ENCODE measurements at places on chromosomes 16 and 17.

DNA sequence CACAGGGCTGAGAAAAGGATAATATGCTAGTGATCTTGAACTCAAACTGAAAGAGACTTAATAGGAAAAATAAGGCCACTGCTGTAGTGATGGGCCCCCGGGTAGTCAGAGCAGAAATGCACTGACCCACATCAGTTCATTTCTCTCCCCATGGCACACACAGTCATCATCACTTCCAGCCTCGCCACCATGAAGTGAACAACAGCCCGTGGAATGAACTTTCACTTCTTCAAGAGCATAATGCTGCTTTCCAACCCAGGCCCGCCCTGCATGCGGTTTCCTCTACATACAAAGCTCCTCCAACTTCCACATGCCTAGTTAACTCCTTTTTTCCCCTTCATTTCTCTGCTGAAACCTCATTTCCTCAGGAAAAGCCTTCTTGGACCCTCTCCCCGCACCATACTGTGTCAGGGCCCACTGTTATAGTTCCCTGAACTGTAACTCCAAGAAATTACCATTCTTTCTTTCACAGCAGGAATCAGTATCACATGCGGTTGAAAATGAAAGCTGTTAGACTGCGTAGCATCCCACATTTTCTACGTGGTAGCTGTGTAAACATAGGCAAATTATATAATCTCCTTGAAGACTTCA, 65.8 kb upstream of the SMIM36 start:
- no peak for DNase-seq

DNA sequence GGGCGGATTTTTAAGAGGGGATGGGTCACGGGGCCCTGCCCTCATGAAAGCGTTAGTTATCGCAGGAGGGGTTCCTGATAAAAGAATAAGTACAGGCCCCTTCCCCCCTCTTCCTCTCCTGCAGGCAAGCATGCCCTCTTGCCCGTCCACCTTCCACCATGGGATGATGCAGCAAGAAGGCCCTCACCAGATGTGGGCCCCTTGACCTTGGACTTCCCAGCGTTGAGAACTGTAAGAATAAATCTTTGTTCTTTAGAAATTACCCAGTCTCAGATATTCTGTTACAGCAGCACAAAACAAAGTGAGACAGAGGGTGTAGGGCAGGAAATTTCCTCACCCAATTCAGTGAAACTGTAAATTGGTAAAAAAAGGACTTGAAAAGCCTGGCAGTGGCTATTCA, 27.8 kb upstream of the LCMT1 start:
- no peak for DNase-seq

DNA sequence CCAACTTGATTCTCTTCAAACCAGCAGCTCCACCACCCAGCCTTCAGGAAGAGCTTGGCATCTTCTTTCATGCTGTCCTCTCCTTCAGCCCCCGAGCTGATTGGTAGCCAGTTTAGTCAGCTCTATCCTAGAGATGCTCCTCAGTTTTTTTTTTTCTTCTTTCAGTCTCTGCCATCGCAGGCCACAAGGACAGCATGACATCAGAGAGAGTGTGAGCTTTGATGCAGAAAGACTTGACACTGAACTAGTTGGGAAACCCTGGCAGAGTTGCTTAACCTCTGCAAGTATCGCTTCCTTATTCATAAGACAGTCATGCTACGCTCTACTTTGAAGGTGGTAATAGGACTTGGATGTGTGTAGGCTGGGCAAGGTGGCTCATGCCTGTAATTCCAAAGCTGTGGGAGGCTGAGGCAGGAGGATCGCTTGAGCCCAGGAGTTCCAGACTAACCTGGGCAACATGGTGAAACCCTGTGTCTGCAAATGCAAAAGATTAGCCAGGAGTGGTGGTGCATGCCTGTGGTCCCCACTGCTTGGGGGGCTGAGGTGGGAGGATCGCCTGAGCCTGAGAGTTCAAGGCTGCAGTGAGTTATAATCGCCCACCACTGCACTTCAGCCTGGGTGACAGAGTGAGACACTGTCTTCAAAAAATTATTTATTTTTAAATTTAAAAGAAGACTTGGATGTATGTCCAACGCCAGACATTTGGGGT, 2.6 kb downstream of the CD300LB start:
- DNase-seq, result no peak

DNA sequence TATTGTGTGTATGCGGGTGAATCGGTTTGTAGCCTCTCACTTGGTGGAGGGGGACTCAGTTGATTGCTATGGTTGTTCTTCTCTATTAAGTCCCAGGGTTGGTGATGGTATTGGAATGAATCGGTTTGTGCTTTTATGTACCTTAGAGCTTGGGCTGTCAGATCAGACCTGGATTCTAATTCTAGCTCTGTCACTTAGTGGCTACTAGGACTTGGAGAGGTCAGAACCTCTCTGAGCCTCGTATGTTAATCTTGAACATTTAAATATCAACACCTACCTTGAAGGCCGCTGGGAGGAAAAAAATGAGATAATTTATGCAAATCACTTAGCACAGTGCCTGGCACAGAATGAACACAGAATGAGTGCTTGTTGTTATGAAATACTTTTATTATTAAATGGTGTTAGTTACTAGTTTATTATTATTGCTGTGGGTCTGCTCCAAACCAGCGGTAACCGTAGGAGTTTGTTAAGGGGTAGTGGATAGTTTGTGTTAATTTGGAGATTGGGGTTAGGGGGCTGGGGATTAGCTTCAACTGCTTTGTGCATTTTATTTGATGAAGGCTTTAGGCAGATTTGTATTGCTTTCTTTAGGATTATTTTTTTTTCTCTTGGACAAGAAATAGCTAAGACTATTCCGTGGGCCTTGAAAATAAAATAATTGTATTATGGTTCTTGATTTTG, 3.5 kb downstream of the KDM6B start:
- DNase-seq, result no peak

DNA sequence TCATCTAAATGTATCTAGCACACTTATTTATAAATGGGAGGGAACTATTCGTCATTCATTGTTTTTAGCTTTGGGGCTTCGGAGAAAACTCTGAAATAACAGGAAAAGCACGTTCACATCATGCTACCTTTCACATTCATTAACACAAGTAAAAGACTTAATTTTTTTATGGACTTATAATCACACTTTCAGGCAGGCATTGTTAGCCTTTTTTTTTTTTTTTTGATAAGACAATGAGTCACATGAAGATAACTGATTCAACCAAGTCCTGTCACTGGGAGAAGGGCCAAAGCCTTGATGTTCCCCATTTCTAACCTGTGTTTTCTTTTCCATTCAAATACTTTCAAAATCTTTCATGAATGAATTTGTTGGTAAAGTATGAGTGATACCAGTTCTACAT, 631.3 kb upstream of the CA10 start:
- DNase-seq, result no peak

- no peak for DNase-seq
Observed at GRCh38 chr16:27511657-27512448, 37.9 kb downstream of the GTF3C1 start.

DNA sequence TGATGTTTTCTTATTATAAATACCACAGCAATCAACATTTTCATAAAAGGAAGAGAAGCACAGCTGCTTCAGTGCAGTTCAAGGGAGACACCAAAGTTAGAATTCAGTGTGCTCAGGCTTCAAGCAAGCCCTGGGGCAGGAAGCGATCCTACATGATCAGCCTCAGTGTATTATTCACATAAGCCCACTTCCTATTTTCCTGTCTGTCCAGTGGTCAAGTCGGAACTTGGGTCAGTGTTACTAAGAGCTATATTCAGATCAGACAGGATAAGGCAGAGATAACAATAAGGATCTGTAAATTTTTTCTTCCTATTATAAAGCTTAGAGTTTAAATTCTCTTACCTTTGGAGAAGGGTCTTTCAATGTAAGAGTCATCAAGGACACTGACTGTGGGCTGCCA, 12.9 kb downstream of the HEATR6 start:
- DNase-seq, result no peak

- DNase-seq, result no peak
Observed at GRCh38 chr17:16283705-16284104, 66.7 kb downstream of the PIGL start.

- no peak for DNase-seq
Observed at GRCh38 chr17:43175213-43176118, 4.5 kb downstream of the NBR1 start.

DNA sequence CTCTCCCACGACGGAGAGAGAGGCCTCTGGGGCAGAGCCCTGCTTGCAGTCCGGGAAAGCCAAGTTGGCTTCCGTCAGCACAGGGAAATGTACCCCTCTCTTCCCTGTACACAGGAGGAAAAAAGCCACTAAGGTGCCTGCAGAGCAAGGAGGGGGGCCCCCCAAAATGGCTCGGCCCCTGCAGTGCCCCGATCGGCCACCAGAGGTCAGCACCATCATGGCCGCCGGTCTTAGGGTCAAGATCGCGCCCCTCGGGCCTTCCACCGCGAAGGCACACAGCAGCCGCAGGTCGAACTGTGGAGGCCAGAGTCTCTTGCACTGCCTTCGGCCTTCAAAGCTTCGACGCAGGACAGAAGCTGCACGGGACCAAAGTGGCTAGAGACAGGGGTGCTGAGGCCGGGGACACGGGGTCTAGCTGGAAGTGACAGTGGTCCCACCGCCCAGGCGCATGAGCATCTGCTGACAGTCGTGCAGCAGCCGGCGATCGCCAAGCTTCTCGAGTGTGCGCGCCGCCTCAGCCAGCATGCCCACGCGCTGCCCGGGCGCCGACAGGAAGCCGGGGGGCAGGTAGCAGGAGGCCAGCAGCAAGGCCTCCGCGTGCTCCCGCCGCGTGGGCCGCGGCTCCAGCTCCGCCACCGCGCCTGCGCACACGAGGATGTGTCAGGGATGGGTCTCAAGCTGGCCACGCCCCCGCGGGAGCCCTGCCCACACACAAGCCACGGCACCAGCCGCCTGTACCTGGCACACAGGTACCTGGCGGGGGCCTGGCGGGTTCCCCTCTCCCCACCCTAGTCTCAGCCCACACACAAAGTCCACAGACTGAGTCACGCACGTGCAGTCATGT, 24.4 kb downstream of the SREBF1 start:
- peak; percentile 54 for DNase-seq

- no peak for DNase-seq
Observed at GRCh38 chr16:84351630-84352029, 16.7 kb upstream of the ATP2C2 start.

- no peak for DNase-seq
Observed at GRCh38 chr17:64291268-64291851, 28.3 kb upstream of the TEX2 start.

- DNase-seq, result peak; percentile 30
Observed at GRCh38 chr16:21684199-21684598, 20.4 kb downstream of the OTOA start.

DNA sequence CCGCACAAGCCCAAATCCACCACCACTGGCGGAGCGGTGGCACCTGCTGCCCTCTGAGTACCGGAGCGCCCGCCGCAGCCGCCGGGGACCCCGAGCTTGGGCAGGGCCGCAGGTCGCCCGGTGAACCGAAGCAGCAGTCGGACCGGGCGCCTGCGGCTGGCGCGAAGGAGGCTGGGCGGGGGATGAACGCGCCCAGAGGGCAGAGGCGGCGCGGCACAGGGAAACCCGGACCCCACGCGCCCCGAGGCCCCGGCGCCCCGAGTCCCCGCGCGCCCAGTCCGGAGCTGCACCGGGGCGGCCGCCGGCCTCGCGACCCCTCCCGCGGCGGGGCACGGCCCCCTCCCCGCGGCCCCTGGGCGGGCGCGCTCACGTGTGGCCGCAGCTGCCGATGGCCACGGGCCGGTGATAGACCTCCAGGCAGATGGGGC, 393 bp downstream of the RNF166 start:
- no peak for DNase-seq

- DNase-seq, result no peak
Observed at GRCh38 chr17:28700830-28701492, 10.7 kb downstream of the PROCA1 start.

Data from T-helper 17 cell (primary cell).